NCI-H1436 treated with DMSO at 0.1 percent for 48 hours (cell line): ENCODE measurements at places on chromosomes 12 and 14.

DNA sequence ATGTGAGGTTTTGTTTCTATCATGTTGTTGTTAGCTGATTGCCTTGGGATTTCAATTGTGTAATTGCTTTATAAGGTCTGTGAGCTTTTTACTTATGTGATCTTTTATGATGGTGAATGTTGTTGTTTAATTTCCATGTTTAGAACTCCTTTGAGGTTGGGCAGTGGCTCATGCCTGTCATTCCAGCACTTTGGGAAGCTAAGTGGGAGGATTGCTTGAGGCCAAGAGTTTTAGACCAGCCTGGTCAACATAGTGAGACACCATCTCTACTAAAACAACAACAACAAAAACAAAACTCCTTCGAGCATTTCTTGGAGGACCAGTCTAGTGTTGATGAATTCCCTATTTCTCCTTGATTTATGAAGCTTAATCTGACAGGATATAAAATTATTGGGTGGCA lies 102.1 kb upstream of the PMCH start:
- DNase-seq, result no peak

DNA sequence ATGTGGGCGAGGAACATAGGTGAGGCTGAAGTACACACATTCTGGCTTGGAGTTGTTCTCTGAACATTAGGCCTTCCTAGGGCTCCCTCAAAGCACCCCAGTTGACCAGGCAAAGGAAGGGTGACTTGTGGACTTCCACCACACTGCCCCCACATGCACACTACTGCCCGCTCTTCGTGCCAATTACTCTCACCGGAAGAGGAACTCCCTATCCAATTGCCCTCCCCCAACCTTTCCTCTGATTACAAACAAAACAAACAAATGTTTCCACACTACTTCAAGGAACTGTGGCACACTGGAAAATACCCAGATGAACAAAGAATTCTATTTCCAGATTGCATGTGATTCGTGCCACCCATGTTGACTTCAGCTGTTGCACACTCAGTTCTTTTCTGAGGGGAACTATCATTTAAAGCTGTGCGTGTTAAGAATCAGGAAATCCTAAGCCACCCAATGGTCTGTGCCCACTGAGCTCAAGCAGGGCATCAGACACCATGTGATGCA lies 139.3 kb downstream of the SSPN start:
- no peak for DNase-seq

DNA sequence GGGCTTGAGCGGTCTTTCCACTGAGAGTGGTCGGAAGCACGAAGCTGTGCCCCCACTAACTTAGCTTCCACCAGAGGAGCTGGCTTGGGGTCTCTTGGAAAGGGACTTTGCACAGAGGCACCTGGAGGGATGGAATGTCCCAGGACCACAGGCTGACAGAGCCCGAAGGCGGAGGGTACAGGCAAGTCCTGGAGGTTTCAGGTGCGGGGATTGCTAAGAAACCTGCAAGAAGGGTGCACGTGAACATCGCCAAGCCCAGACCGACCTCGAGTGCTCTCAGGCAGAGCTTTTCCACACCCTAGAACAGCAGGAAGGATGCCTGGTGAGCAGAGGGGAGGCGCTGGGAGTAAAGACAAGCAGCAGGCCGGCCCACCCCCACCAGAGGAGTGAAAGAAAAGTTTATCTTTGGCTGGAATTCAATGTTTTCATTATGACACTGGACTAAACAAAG lies 61.6 kb downstream of the SERPINA3 start:
- no peak for DNase-seq

GRCh38 chr14:95293449-95293848 lies 26.3 kb downstream of the CLMN start:
- DNase-seq, result no peak

- no peak for DNase-seq
These were observed 28.6 kb downstream of the SLC2A14 start for GRCh38 chr12:7844116-7844515.

GRCh38 chr12:45532113-45532512 lies 197.4 kb upstream of the ARID2 start:
- no peak for DNase-seq
